Anterior cingulate cortex (tissue), 58 donors: ENCODE measurements at places on chromosomes 7 and 10.

DNA sequence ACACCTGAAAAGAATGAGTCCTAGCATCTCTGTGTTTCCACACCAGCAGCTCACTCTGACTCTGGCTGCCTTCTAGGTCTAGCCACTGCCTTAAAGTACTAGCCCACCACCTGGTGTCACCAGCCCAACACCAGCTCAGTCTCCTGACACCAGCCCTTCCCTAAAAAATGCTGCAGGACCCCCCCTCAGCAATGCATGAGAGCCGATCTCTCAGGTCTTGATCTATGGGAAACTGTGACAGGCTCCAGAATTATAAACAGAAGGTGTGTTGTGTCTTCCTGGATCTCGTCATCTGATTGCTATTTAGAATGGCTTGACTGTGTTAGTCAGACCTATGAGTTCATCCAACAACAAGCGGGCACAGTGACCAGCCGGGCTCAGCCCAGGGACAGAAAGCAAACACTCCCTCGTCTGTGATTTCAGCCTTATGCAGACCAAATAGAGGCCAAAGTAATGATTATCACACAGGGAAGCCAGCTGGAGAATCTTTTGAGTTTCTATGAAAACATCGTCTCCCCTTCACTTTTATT, 66.6 kb downstream of the CUBN start:
- DNase-seq, result no peak

DNA sequence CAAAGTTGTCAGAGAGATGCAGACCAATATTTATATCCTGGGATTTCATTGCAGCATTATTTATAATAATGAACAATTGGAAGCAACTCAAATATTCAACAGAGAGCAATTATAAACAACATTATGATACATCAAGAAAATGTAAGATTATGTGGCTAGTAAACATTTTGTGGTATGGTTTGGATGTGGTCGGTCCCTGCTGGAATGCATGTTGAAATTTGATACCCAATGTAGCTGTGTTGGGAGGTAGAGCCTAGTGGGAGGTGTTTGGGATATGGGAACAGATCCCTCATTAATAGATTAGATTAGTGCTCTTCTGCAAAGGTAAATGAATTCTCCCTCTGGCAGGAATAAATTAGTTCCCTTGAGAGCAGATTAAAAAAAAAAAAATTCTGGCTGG, 350.9 kb downstream of the ANKRD30A start:
- no peak for DNase-seq

DNA sequence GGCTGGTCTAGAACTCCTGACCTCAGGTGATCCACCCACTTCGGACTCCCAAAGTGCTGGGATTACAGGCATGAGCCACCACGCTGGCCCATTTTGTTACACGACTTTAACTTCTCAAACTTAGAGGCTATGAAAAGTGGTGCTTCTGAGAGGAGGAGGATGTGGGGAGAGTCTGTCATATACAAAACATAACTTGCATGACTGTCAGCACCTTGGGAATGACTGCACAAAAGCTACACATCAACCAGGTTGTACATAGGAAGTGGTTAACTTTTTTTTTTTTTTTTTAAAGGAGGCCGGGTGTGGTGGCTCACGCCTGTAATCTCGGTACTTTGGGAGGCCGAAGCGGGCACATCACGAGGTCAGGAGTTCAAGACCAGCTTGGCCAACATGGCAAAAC, 43.4 kb upstream of the GSDME start:
- no peak for DNase-seq

DNA sequence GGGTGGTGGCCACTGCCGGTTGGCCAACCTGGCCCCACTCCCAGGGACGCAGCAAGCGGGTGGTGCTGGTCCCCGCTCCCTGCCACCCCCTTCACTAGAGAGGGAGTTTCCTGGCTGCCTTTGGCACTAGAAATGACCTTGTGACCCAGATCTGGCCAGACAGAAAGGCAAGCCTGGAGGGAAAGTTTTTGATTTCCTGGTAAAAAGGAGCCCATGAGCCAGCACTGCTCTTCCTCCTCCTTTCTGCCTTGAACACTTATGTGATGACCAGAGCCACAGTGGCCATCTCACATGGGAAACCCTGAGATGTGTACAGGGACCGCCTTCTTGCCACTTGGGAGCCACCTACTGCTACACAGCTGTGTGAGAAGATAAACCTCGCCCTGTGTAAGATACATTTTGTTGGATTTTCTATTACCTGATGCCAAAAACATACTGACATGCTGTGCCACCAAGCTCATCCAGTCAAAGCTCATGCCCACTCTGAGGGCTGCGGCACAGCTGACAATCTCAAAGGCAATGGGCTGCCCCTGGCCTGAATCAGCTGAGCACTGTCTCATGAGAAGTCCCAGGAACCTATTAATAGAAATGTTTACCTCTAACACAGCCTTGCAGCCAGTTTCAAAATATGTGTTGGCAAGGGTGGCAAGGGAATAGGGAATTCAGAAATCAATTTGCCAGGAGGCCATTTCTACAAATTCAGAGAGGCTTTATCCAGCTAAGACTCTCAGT, 94.0 kb downstream of the CYTH3 start:
- no peak for DNase-seq

GRCh38 chr10:31153692-31154091, 122.0 kb upstream of the ZNF438 start:
- no peak for DNase-seq

- no peak for DNase-seq
Observed at GRCh38 chr7:128263420-128263819, 22.3 kb downstream of the LEP start.

GRCh38 chr7:21101541-21101940, 314.9 kb upstream of the SP8 start:
- DNase-seq, result no peak
